ENCODE measurements at places on chromosomes 11 and 22.
A peak's percentile ranks its signal among the peaks of the same experiment; 100 is the strongest.

DNA sequence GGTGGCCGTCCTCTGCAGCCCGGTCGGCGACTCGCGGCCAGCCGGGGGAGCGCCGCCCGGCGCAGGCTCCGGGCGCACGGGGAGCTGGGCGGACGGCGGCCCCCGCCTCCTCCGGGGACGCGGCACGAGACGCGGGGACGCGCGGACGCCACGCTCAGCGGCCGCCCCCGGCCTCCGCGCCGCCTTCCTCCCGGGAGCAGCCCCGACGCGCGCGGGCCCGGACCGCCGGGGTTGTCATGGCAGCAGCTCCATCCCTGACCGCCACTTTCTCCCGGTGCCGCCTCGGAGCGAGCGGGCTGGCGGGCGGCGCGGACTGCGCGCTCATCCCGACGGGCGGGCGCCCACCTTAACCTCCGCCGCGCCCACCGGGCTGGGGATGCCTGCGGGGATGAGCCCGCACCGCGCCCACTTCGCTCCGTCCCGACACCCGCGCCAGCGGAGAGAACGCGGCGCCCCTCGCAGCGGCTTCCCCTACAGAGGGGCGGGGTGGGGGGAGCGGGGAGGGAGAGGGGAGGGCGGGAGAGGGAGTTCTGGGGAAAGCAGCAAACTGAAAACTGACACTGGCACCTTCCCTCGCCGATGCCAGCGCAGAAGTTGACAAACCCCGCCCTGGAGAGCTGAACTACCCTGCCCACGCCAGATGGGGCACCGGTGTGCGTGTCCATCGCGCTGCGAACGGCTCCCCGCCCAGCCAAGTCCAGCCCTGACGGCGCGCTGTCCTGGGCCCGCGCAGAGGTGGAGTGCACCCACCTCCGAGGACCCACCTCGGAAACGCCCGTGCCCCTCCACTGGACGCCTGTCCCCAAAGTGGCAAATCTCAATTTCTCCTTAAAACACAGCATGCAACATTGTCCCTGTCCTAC lies 588.4 kb downstream of the OPCML start:
- no peak for DNase-seq

DNA sequence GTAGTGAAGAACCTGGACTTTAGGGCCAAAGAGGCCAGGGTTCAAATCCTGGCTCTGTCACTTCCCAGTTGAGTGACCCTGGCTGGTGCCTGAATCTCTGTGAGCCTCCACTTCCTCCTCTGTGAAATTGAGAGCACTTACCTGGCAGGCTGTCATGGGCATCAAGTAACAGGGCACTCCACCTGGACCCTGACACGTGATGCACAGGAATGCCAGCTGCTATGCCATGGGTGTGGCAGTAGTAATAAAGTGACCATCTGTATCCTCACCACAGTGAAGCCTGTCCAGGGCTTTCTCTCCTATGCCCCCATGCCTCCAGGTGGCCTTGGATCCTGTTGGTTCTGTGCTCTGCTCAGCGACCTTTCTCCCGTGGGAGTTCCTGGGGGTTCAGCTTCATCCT lies 29.8 kb upstream of the PPP6R3 start:
- no peak for DNase-seq

DNA sequence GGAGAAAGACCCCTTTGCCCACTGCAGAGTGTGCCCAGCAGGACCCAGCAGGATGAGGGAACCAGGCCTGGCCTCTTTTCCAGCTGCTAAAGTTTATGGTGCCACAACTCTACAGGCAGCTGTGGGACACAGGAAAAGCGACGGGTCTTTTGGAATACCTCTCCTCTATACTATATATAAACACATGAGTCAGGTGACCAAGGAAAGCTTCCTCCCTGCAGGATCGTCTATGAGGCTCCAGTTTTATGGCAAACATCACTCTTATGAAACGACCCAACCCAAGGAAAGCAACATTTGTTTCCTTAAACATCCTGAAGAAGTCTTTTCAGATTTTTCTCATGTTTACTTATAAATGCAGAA lies 102.8 kb upstream of the AKIP1 start:
- no peak for DNase-seq

DNA sequence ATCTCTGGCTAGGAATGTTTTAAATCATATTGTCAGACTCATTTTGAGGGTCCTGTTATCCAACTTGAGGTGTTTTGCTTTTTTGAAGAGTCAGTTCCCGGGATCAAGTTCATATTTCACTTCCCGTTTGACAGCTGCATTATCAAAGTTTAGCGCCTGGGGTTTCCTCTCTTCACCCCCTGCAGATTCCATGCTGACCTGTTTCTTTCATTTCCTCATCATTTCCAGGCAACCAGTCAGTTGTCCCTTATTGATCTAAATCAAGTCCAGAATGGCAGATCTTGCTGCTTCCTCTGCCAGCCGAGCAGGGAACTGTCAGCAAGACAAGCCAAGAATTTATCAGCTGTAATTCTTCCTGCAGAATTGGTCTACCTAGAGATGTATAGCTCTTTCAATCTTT lies 197.6 kb upstream of the SYN3 start:
- DNase-seq, result no peak

- DNase-seq, result peak; percentile 94
Observed at GRCh38 chr22:20298803-20299745, 20.8 kb downstream of the DGCR6L start.

Data from stimulated activated CD4-positive, alpha-beta T cell treated with anti-CD3 and anti-CD28 coated beads, Interleukin-4, amount 100 ng/mL, for 24 hours (primary cell).